Sigmoid colon (tissue), 7 donors: ENCODE measurements at places on chromosomes 3 and 15. TPM values are rescaled to one million over a fixed set of nuclear protein-coding genes. Genes with fewer than 3 reads are reported as not detected.

GRCh38 chr3:16467393-16467792, 46.1 kb downstream of the RFTN1 start:
- DNase-seq, result no peak

- DNase-seq, result no peak
Observed at GRCh38 chr3:17035033-17035432, 150.3 kb downstream of the PLCL2 start.

GRCh38 chr3:180523040-180523439, 78.9 kb upstream of the TTC14 start:
- DNase-seq, result no peak

- DNase-seq, result peak; percentile 86
Observed at GRCh38 chr3:11282250-11283138, 10.3 kb downstream of the ATG7 start.

DNA sequence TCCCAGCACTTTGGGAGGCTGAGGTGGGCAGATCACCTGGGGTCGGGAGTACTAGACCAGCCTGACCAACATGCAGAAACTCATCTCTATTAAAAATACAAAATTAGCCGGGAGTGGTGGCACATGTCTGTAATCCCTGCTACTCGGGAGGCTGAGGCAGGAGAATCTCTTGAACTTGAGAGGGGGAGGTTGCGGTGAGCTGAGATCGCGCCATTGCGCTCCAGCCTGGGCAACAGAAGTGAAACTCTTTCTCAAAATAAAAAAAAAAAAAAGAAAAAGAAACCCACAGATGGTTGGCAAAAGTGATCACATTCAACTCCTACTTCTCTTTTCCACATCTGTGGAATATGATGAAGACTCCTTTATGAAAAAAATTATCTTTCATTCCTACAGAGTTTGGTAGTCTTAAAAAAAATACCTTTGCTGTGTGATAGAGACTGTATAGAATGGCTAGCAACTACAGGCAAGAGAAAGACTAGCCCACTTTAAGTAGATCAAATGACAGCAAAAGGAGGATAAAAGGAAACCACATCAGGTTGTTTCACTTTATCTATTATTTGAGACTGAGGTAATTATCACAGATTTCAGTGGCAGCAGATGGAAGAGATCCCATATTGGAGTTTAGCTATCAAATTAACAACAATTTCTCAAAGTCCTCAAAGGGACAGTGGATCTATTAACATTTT, 172.9 kb upstream of the TSPAN3 start:
- no peak for DNase-seq

DNA sequence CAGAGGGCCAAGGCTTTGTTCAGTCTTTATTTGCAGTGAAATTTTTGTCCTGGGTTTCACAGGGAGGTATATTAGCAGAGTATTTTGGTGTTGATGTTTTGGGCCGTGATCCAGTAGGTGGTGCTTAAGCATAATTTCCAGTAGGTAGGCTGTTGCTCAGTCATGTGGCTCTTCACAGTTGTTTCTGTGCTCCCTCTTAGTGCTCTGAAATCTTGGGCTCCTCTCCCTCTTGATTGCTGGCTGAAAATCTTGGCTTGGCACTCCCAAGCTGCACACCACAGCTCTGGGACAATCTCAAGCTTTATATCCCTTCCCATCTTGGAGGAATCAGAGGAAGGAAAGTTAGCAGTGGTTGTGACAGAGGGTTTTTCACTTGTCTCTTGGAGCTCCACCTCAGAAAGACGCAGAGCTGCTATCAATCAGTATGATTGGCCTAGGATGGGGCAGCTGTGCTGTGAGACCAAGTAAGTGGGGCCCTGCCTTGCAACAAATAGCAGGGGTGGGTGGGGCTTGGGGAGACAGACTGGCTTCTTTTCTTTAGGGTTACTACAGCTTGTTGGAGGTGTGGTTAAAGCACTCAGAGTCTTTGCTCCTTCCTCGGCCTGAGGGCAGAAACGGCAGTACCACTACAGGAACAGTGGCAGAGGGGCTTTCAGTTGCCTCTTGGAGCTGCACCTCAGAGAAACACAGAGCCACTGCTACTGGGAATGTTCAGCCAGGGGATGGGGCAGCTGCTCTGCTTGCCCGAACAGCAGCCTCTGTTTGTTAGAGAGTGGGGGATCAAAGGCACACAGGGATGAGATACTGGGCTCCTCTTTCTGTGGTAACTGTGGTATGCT, 627.0 kb downstream of the SI start:
- DNase-seq, result peak; percentile 73

- no peak for DNase-seq
Observed at GRCh38 chr3:156038869-156039268, 81.5 kb upstream of the KCNAB1 start.

DNA sequence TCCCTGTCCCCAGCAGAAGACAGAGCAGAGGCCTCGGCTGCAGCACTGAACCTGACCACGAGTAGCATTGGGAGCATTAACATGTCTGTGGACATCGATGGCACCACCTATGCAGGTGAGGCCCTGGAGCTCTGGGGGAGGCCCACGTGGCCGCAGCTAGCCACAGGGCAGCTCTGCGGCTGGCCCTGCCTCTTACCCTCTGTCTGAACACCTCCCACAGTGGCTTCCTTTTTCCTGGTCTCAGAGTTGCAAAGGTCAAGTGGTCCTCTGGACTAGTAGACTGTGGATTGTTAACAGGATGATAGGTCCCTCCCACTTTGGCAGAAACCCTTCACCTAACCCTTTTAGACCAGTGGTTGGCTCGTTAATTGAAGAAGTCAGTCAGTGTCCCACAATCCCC, 22.5 kb upstream of the CLK3 start:
- DNase-seq, result no peak

Gene RBP2
- not detected for total RNA-seq

Gene EMC7
- 34.8 TPM for total RNA-seq

Gene REC114
- not detected for total RNA-seq

Gene SPINK8
- total RNA-seq, result not detected
